ENCODE measurements at places on chromosomes 1 and 21.

DNA sequence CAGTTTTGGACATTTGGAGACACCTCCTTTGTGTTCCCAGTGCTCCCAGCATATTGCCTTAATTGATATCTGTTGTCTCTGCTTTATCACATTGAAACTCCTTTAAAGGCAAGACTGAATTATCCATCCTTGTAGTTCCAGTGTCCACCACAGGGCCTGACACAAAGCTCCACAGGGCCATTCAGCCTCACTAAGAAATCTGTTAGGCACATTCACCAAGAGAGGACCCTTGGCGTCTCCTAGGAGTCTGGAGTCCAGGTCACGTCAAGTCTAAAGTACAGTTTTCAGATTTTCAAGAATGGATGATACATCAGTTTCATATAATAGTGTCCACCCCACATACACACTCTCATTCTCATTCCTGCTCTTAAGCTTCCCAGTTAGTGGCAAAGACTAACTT, 4.8 kb downstream of the ACP6 start:
- DNase-seq: no peak

DNA sequence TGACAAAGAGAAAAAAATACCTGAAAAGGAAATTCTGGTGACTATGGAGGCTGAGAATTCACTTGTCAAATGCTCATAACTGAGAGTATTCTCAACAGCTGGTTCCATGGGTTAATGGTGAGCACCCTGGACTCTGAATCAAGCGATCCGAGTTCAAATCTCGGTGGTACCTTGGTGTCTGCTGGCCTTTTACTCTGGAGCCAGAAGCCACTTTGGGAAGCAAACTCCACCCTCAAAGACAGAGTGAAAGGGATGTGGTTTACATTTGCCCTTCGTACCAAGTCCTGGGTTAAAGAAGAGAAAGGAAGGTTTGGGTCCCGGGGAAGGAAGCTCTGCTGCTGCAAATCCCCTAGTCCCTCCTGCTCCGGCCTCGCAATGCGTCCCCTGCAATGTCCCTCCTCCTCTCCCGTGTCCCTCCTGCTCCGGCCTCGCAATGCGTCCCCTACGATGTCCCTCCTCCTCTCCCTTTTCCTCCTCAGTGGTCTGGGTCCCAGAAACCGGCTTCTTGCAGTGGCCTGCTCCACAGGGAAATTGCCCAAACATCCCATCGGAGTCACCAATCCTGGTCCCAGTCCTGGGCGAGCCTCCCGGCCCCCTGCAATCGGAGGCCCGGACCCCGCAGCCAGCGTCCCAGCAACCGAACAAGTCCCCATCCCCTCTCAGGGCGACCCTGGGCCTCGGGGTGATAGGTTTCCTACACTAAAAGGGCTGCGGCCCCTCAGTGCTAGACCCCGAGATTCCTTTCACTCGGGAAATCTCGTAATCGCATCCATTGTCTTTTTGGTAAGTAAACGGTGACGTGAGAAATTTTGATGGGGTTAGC, 129.4 kb downstream of the PPIAL4G start:
- DNase-seq: no peak

- peak; percentile 58 for DNase-seq
Measured at GRCh38 chr1:27332536-27333281, 9.1 kb upstream of the SYTL1 start.

GRCh38 chr21:30713766-30714165, 4.8 kb downstream of the KRTAP21-3 start:
- DNase-seq: no peak

GRCh38 chr21:37273911-37274690, 7.0 kb upstream of the VPS26C start:
- no peak for DNase-seq

- no peak for DNase-seq
Measured at GRCh38 chr1:244598611-244599010, 54.3 kb upstream of the DESI2 start.

DNA sequence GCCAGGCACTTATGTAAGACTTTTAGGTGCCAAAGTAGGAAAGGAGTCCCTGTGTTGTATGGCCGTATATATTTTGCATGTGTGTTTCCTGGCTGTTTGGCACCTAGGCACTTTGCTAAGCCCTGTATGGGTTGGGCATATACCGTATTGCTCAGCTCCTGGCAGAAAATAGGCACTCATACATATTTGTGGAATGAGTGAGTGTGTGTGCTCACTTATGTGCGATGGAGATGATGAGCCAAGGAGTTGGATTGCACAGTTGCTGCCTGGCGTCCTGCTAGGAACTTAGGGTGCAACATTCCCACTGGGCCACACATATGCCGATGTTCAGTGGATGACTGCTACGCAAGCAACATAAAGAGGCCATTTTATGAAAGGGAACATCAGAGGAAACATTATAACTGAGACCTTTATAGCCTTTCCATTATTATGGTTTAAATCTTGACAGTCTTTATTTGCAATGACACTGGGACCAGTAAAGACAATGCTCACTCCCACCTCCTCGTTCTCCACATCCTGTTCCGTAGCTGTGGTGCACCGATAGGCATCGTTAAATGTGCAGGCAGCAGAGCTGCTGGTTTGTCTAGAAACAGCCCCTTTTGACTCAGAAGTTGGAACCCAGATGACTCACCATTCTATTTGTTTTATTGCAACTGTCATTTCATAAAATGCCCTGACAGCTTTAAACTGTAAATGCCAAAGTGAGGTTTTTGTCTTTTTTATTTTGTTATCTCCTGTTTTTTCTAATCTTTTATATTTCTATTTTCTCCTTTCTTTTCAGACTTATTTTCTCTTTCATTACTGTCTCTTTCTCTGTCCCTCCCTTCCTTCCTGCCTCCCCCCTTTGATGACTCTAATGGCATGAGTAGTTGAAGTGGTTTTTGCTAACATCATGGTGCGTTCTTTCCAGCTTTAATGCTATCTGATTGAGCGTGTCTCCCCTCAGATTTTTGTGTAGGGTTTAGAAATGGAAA, 36.1 kb downstream of the PEX14 start:
- DNase-seq: no peak

DNA sequence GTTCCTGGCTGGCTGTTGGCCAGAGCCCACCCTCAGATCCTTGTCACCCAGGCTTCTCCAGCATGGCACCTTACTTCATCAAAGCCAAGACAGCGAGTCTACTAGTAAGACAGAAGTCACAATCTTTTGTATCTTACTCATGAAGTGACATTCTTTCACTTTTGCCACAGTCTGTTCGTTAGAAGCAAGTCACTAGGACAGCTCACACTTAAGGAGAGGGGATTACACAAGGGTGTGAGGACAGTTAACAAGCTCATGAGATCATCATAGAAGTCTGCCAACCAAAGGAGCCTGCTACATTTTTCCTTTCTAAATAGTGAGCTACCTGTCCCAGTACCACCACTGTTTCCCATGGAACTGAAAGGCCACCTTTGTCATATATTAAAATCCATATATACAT, 61.5 kb downstream of the PACC1 start:
- DNase-seq: no peak

DNA sequence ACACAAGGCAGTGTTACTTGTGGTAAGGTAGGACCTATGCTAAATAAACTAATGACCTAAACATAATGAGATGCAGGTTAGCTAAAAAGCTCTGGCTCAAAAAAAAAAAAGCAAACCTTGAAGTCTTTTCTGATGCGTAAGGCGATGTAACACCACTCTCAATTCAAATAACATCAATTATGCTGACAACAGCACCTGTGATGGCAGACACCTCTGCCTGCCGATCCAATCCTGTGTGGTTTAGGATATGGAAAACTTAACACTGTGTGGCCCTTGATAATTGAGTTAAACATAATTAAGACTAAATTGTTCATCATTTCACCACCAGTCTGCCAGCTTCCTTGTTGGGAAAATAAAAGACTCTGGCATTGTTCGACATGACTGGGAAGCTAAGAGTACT, 9.1 kb downstream of the RPAP2 start:
- DNase-seq: no peak

GRCh38 chr1:162927421-162927820, 66.4 kb upstream of the CCDC190 start:
- DNase-seq: no peak

GRCh38 chr1:231411036-231411531, 11.0 kb downstream of the EGLN1 start:
- DNase-seq: no peak

GRCh38 chr21:45824546-45825215, 156.9 kb upstream of the COL6A1 start:
- DNase-seq: no peak

GRCh38 chr1:232897949-232898465, 52.4 kb upstream of the NTPCR start:
- DNase-seq: no peak

GRCh38 chr1:28199328-28200233, 23.1 kb upstream of the PTAFR start:
- DNase-seq: no peak

DNA sequence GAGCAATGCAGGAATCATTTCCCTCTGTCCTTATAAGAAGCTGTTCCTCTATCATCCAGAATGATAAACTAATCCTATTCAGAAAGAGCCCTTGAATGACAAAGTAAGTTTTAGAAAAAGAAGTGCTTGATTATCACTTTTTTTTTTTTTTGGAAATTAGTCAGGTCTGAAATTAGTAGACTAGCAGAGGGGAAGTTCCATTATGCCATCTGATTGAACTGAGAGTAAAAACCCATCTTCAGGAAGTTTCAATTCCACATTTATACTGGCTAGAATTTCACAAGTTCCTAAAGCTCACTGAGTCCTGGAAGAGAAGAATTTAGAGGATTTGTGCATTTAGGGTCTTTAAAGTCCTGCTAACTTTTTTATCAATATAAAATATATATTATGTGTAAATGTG, 128.8 kb upstream of the COA6 start:
- DNase-seq: no peak

DNA sequence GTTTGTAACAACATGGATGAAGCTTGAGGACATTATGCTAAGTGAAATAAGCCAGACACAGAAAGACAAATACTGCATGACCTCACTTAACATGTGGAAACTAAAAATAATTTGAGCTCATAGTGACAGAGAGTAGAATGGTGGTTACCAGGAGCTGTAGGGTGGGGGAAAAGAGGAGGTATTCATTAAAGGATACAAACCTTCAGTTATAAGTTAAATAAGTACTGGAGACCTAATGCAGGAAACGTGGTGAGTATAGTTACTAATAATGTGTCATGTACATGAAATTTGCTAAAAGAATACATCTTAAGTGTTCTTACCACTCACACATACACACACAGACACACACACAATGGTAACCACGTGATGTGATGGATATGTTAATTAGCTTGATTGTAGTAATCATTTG, 86.7 kb downstream of the NGF start:
- no peak for DNase-seq

GRCh38 chr1:53502641-53503432, 43.6 kb downstream of the DMRTB1 start:
- DNase-seq: no peak

GRCh38 chr1:3244927-3245315, 175.9 kb downstream of the PRDM16 start:
- DNase-seq: no peak

GRCh38 chr1:39544327-39544726, 32.3 kb downstream of the PABPC4 start:
- DNase-seq: no peak

DNA sequence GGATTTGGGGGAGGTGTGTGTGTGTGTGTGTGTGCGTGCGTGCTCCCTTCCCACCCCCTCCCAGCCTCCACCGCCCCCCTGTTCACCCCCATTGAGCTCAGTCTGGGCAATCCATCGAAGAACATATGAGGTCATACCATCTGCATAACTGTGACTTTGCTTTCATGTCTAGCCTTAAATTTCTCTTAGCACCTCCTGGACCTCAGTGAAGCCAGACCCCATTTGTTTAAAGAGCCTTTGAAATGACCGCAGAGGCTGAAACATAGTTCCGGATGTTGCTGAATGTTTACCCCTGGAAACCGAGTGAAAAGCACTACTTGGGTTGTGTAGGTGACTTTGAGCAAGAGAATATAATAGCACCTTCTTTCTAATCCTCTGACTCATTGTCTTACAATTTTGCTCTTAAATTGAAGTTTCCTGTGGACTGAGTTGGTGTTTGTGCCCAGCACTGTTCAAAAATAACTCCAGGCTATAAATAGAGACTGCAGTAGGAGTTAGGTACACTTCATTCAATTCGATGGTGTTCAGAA, 75.4 kb downstream of the UBE4B start:
- no peak for DNase-seq

Measured in right forelimb (tissue), 1 donor.